Tongue (tissue), 3 donors: ENCODE measurements at places on chromosomes 16 and 17. TPM values are rescaled to one million over a fixed set of nuclear protein-coding genes. Genes with fewer than 3 reads are reported as not detected.

MYH2 gene
- total RNA-seq = 1,036 TPM

ZSCAN10 gene
- not detected for total RNA-seq

FOXC2 gene
- total RNA-seq = 1.0 TPM

BEAN1 gene
- not detected for total RNA-seq

DNA sequence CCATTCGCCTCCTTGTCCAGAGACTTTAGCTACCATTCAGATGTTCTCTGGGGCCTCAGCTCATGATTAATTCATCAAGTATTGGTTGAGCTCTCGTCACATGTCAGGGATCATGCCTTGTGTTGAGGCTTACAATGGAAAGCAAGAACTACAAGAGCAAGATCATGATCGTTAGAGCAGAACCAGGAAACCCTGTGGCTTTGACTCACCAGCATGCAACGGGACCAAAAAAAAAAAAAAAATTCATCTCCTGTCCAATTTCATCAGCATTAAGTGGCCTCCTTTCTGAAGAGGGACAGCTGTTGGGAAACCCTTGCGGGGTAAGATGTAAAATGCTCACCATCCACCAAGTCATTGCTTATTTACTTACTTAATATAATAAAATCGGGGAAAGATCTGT lies 12.1 kb upstream of the USP10 start:
- DNase-seq = no peak

GRCh38 chr16:52561910-52562741 lies 15.2 kb upstream of the TOX3 start:
- DNase-seq = no peak

DNA sequence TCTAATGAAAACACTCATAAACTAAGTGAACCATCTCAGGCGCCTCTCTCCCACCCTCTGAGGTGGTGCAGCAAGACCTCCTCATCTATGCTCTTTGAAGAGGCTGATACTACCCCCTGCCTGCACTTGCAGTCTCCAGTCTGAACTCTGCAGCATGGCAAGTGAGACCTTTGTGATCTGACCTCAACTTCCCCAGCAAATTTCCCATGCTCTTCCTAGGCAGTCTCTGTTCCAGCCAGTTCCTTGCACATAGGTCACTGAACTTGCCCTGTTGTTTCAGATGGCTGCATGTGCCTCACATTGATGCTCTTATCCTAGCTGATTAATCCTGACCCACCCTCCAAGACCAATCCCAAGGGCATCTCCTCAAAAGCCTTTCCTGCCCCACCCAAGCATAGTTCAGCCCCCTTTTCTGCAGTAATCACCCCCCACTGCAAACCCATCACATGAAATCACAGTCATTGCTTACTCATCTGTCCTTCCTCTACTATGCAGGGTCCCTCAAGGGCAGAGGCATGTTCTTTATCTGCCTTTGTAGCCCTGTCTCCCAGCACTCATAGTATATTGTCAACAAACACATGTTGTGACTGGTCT lies 42.0 kb downstream of the TBX21 start:
- DNase-seq = no peak

GRCh38 chr17:81804559-81805399 lies 829 bp downstream of the GCGR start:
- DNase-seq = no peak

- no peak for DNase-seq
Measured at GRCh38 chr16:57527610-57528360, 8.6 kb downstream of the CCDC102A start.

GRCh38 chr17:29577385-29578211 lies 9.1 kb downstream of the TP53I13 start:
- peak; percentile 71 for DNase-seq
